ENCODE measurements at places on chromosomes 1 and 21. TPM values are rescaled to one million over a fixed set of nuclear protein-coding genes. Genes with fewer than 3 reads are reported as not detected.

The SPRR2G gene
- not detected for polyA plus RNA-seq

DNA sequence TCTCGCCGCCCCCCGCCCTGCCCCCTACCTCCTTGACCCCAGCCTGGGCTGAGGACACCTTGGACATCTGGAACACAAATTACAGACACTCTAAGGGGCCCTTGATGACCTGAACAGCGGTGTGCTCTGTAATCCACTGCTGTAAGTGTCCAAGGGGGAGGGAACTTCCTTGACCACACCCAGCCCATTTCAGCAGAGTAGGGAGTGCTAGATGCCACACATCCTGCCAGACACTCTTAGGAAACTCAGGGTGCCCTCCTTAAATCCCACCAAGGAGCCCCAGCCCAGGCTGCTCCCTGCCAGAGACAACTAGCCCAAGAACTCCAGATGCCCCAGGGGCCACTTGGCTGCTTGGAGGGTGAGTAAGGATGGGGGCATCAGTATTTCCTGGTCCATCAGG is 282.2 kb downstream of the RRAGC start:
- no peak for DNase-seq

The TRIM17 gene
- 0.86 TPM for polyA plus RNA-seq

DNA sequence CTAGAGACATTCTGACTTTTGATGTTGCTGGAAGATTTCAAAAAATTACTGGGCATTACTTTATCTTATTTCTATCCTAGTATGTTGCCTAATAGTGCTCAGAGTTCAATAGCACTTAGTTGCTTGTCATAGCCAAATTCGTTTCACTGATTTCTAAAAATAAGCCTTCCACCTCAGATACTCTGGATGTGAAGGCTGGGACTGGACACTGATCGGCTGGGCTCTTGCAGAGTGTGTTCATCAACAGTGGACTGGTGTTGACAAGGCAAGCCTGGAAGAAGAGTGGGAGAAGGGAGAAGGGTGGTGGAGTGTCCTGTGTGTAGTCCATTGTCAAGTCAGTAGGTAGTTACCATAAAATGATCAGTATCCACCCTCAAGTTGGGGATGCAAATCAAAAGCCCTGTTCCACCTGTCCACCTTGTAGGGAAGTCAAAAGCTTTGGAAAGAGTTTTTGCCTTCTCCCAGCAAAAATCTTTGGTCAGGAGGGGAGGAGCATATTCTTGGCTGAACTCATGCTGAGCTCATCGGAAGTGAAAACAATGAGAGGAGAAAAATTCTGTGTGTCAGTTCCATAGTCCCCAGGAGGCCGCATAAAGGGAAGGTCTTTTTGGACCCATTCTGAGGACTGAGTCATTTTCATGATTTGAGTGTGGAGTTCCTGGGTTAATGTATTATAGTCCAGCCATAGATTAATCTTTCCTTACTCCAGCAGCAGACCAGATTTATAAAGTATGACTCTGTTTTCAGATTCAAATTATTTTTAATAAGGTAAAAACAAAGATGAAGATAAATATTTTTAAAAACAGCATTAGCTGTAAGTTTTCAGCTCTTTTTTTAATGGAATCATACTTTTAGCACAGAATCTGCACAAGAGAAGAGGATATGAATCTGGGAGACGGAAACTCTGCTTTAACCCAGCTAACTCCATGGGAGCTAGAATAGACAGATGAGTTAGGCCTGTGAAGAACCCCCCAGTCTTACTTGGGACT is 99.5 kb upstream of the BMP8A start:
- DNase-seq, result peak; percentile 96

- no peak for DNase-seq
Observed at GRCh38 chr1:104195395-104195794, 445.7 kb downstream of the AMY1C start.

- peak; percentile 72 for DNase-seq
Observed at GRCh38 chr1:99544328-99544727, 101.6 kb upstream of the PALMD start.

The DEPDC1 gene
- 14.4 TPM for polyA plus RNA-seq

DNA sequence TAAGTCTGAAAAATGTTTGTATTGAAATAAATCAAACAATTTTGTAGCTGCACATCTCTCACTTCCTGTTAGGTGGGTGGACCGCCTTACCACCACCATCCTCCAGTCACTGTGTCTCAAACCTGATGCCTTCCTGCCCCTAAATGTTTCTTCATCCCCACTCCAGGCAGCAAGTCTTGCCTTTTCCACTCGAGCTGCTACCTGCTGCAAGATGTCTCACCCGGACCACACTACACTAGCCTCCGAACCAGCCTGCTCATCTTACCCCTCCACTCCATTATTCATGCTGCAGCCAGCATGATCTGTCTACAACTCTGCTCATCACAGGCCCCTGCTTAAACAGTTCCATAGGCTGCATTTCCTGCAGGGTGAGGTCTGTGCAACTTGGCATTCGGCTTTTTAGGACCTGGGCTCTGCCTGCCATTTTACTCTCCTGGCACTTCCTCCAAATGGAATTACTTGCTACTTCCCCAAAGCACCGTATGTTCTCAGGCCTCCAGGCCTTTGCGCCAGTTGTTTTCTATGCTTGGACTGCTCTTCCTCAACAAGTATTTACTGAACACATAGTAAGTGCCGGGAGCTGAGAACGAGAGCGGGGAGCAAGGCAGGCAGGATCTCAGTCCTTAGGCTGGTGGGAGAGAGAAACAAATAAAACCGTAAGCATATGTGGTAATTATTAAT is 5.2 kb upstream of the SF3A3 start:
- peak; percentile 51 for DNase-seq

GRCh38 chr21:46189959-46190490 is 5.8 kb upstream of the SPATC1L start:
- no peak for DNase-seq

DNA sequence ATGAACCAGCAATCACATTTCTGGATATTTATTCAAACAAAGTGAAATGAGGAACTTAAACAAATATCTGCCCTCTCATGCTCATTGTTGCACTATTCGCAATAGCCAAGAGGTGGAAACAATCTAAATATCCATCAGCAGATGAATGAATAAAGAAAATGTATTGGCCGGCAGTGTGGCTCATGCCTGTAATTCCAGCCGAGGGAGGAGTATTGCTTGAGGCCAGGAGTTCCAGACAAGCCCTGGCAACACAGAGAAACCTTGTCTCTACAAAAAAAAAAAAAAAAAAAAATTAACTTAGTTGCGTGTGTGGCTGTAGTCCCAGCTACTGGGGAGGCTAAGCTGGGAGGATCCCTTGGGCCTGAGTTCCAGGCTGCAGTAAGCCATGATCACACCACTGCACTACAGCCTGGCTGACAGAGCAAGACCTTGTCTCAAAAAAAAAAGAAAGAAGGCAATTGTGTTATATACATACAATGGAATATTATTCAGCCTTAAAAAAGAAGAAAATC is 191.4 kb downstream of the AKT3 start:
- no peak for DNase-seq

All from muscle of leg (tissue), 16 donors.